ENCODE measurements at places on chromosomes 2 and 18. TPM values are rescaled to one million over a fixed set of nuclear protein-coding genes. Genes with fewer than 3 reads are reported as not detected.
A peak's percentile ranks its signal among the peaks of the same experiment; 100 is the strongest.

GRCh38 chr2:50781646-50782045, 250.3 kb downstream of the NRXN1 start:
- DNase-seq = no peak

The FIGN gene
- total RNA-seq = 5.9 TPM

DNA sequence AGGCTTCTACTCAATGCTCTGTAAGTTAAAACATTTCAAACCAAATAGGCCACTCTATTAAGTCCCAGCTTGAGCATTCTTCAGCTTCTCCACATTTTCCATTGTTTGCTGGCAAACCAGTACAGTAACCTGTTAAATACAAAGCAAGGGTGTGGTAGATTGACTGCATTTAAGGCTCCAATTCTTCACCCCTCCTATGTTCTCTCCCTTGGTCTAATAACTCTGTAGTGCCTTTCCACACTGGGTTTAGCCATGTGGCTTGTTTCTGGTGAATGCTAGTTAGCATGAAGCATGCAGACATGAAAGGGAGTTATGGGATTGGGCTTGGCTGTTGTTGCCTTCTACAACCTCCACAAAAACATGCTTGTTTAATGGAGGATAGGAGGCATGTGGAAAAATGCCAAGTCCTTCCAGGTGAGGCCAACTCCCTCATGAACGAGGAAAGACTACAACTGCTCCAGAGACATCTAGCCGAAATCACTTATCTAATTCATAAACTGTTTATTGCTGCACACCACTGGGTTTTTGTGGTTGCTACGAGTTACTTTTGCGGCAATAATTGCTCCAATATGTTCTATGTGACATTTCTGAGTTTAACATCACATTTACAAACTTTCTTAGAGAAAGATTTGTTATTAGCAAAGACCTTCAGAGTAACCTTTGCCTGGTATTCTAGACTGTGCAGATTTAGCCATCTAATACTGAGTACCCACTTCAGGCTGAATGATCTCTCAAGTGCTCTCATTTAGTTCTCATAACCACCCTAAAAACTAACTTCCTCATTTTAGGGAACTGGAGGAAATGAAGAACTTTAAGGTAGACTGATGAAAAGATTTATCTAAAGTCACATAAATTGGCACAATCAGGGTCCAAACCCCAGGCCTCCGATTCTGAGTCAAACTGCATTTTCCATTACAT, 104.0 kb downstream of the SMAD2 start:
- DNase-seq = no peak

The SERPINB10 gene
- total RNA-seq = not detected

The GPR55 gene
- total RNA-seq = 0.37 TPM

The CHRND gene
- total RNA-seq = not detected

The ACKR3 gene
- 12.0 TPM for total RNA-seq

- no peak for DNase-seq
These were observed 95.9 kb upstream of the SPTBN1 start for GRCh38 chr2:54360055-54360792.

DNA sequence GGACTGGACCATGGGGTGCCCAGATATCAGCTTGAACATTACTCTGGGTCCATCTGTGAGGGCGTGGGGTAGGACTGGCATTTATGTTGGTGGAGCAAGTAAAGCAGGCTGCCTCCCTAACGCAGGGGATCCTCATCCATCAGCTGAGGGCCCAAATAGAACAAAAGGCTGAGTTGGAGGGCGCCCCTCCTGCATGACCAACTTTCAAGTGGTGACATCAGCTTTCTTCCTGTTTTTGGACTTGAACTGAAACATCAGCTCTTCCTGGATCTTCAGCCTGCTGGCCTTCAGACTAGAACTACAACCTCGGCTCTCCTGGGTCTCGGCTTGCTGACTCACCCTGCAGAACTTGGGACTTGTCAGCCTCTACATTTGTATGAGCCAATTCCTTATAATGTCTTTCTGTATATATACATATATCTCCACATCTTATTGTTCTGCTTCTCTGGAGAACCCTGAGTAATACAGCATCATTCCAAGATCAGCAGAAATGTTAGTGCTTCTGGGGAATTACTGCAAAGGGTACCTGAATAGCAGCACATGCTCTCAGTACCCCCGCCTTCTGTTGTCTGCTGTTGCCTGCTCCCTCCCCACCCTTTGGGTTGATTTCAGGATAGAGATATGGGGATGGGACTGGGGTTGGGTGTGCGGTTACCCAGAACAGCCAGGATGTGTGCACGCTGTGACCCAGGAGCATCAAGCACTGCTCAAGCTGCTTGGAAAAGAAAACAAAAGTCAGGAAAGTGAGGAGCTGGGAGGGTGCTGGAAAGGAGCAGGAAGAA, 20.0 kb downstream of the TMEM127 start:
- no peak for DNase-seq

DNA sequence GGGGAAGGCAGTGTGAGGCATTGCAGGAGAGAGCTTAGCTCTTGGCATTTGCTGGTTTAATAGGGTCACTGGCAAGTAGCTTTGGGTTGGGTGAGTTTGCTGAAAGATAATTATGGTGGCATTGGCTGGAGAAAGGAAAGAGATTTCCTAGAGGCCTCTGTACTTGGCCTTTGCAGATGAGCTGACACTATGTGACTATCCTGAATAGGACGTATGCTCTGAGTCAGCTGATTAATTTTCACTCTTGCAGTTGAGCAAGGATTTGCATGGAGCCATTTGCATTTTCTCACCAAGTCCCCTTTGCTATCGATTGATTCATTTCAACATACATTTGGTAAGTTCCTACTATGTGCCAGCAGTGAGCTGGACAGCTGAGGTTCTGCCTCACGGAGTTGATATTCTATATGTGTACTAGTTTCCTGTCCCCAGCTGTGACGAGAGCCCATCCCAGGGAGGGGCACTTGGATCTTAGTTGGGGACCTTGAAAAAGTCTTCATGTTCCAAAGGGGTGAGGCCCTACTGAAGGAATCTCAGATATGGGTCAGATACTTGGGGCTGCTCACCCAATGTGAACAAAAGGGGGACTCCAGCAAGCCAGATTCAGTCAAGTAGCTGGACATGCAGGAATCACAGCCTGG, 245.7 kb downstream of the LOXHD1 start:
- no peak for DNase-seq

- DNase-seq = no peak
These were observed 115.3 kb upstream of the TANK start for GRCh38 chr2:161044921-161045320.

The GALNT1 gene
- 72.7 TPM for total RNA-seq

DNA sequence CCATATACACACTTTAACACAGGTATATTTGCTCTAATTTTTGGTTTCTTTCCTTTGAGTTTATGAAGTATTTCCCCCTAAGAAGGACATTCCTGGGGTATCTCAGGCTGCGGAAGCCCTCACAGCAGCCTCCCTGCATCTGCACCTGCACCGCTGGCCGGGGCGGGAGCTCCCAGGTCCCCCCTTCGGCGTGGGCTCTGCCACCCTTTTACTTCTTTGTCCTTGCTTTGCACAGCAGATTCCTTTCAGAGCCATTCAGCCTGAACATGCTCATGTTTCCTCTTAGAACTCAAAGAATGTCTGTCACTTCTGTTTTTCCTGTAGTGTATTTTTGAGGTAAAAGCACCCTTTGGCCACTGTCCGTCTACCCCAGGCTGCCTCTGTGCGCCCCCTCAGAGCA, 146.5 kb downstream of the SNTG2 start:
- DNase-seq = no peak

The ZNF892 gene
- total RNA-seq = 7.8 TPM

- no peak for DNase-seq
These were observed 138.5 kb downstream of the MTX2 start for GRCh38 chr2:176407706-176408105.

- DNase-seq = no peak
These were observed 121.8 kb downstream of the PLB1 start for GRCh38 chr2:28617502-28618184.

The IL37 gene
- 0.29 TPM for total RNA-seq

DNA sequence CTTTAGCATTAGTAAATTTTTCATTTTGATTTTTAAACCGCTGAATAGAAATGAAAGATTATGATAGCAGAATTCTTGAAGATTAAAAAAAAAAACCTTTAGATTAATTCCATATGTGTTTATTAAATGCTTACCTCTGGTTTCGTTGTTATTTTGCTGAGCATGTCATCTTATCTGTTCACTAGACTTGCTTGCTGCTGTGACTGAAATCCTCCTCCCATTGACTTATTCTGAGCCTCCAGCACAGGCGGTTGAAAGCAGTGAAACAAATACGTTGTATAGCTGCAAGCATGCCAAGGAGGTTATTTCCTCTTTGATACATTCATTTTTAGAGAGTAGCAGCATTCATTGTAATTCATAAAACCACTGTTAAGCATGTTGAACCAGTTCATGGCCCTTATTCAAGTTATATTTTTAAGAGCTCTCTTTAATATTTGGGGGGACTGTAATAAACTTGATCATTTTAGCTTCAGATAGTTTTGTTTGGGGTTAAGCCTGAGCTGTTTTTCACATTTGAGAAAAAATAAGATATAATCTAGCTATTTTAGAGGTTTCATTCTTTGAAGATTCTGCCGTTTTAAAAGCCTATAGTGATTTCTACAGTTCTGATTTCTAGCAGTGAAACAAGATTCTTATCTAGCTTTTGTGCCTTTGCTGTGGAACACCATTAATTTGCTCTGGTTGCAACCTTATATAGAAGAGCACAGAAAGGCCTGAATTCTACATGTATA, at the start of gene HTR2B:
HTR2B (minus strand) TSS at position 205 of the 731 bp plus-strand sequence. CDS start 1,278 bp downstream, outside the sequence.
- no peak for DNase-seq

DNA sequence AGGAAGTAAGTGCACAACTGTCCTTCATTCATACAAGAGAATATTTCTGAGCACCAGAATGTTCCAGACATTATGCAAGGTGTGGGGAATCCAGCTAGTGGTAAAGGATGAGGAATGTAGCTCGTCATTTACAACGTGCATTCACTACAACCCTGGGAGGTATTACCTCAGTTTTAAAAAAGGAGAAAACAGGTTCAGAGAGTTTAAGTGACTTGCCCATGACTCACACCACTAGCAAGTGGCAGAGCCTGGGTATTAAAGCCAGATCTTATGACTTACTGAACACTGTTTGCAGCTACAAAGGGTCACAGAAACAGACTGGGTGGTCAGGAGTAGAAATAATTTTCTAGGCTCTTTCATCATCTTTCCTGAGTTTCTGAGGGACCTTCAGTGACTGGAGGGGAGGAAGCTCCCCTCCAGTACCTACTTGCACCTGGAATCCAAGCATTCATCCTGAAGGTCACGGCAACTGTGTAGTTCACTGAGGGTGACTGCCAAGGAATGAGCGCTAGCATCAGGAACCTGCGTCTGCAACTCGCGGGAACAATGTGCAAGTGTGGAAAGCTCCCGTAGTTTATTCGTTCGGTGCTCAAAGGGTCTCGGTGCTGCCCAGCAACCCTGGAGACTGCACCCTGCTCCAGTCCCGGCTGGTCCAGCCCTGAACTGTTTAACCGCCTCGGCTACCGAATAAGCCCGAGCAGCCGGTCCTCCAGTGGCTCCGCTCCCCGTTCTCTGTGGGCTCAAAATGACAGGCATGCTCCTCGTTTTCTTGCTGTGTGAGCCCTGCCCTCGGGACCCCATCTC, 647 bp downstream of the CCDC121 start:
- DNase-seq = no peak

- no peak for DNase-seq
These were observed 640.2 kb upstream of the SLC39A10 start for GRCh38 chr2:195016841-195017240.

DNA sequence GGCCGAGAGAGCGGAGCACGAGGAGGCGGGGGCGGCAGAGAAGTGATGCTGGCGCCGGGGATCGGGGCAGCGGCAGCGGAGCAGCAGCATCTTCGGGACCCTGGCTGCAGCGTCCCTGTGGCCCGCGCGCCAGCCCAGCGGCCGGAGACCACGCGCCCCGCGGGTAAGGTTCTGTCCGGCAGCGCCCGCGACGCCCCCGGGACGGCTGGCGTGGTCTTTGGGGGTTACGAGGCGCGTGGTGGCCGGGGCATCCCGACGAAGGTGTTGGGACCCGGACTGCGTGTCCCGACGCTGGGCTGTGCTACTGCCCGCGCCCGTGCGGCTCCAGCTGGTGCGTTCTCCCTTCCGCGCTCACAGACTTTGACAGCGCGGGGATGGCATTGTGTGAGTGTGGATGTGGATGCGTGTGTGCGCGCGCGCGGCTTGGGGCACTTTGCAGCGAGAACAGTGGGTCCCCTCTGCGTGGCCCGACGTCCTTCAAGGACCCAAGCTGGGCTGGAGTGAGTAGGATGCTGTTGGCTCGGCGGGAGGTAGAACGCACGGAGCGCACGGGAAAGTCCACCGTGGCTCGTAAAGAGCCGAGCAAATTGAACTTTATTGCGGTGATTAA, 405.0 kb downstream of the XIRP2 start:
- no peak for DNase-seq

GRCh38 chr2:16138811-16139662, 198.7 kb downstream of the MYCN start:
- peak; percentile 6 for DNase-seq

DNA sequence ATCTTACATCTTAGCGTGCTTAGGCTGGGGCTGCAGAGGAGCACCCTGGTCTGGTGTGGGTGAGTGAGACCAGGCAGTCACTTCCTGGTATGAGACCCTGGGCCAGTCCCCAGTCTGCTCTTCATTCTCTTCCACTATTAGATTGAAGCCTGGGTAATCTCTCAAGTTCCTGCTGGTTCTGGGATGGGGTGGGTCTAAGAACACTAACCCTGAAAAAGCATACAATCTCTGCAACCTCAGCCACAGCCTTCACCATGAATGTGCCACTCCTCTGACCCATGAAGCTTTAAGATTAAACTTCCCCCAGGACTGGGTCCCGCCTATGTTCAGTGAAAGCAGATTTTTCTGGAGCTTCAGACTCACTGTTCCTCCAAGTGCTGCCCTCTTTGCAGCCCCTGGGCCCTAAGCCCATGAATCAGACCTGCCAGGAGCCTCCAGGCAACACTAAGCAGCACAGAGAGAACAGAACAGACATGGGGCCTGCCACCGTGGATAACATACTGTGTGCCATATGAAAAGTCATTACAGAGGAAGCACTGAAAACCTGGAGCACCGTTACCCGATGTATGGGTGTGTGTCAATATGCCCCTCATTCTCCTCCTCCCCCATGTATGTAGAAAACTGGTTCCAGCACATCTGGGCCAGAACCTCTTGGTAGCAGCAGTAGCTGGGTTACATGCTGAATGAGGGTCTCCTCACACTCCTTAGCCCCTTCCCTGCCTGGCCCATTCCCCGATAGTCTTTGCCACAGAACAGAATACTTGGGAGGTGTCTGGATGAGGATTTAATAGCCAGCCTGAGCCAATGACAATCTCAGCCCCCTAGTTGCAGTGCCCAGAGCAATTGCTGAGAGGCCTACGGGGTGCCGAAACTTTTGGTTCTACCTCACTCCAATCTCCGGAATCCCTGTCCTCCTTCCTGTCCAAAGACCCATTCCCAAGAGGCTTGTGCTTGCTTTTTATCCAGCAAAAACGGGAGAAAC, 2.7 kb upstream of the SIX2 start:
- DNase-seq = no peak

- DNase-seq = no peak
These were observed 345.0 kb upstream of the LRRTM4 start for GRCh38 chr2:77867146-77867545.

The ZDBF2 gene
- 8.7 TPM for total RNA-seq

DNA sequence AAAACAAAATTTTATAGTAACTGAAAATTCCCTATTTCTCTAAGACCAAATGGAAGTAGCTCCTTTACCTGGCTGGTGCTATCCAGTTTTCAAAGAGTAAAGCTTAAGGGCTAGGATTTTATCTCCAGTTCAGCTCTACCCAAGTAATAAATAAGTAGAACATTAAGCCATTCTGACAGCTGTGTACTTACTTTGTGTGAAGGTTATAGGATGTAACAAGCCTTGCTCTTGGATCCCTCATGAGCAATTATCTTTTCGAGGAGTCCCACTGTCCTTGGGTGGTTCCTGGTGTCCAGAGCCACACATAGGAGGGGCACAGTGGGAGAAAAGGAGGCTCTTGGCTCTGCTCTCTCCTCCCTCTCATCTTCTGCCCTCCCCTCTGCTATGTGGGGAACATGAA, 45.5 kb downstream of the KIF5C start:
- DNase-seq = no peak
